Neural progenitor cell (in vitro differentiated cells): ENCODE measurements at places on chromosomes 7 and 10.

- no peak for DNase-seq
Observed at GRCh38 chr7:116356333-116356965, 143.1 kb upstream of the CAV2 start.

DNA sequence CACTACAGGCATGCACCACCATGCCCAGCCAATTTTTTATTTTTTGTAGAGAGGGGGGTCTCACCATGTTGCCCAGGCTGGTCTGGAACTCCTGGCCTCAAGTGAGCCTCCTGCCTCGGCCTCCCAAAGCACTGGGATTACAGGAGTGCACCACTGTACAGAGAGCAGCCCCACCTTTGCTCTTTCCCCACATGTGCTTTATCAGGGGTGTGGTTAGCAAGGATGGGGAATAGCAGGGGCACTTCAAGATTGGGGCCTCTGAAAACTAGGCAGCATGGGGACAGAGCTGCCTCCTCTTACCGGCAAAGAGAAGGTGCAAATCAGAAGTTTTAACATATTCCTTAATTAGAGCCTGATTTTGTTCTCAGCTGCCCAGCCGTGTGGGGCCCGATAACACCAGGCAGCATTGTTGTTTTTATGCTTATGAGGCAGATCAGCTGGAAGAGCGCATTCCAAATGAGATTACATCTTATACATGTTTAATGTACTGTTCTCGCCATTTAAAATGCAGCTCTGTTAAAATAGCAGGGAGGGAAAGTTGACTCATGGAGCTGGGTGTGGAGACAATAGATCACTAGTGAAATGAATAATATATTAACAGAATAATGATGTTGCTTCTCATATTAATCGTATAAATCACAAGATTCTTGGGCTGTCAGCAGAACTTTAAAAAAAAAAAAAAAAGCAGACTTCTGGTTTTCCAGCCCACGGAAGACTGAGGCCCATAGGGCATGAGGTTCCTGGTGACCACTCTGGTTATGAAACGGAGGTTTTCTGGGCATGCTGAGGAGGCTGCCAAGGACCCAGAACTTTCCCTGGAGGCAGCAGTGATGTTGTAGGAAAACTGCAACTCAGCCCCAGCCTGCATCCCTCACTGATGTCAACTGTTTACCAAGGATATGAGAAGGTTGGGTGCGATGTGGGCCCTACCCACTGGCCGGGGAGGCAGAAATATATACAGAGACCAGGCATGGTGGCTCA lies 62.5 kb downstream of the TMEM130 start:
- DNase-seq = peak; percentile 22

GRCh38 chr7:47755248-47755647 lies 173.3 kb upstream of the TNS3 start:
- no peak for DNase-seq

GRCh38 chr10:120415709-120416330 lies 41.2 kb upstream of the PLPP4 start:
- DNase-seq = no peak

DNA sequence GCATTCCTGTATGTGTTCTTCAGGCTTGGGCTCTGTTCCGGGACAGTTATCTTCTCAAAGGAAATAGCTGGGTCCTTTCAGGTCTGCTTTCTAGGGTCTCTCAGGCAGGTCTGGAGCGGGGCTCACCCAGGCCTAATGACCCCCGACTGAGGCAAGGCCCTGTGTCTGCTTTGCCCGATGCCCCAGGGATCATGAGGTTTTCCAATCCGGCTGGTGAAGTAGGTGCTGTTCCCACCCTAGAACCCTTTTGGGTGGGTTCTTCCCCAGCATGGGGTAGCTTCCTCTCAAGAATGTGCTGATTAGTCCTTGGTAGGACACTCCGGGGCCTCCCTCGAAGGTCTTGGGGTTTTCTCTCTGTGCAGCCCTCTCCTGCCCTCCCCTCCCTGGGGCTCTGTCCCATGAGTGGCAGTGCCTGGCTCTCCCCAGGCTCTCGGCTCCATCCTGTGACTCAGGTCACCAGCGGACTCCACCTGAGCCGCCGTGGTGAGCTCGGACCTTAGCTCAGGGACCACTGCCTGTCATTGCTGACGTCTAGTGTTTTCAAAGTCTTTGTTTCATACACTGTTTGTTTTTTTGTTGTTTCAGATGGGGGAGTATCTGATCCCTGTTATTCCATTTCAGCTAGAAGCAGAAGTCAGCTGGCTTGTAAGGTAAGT lies 71.0 kb upstream of the NKX6-2 start:
- DNase-seq = no peak

DNA sequence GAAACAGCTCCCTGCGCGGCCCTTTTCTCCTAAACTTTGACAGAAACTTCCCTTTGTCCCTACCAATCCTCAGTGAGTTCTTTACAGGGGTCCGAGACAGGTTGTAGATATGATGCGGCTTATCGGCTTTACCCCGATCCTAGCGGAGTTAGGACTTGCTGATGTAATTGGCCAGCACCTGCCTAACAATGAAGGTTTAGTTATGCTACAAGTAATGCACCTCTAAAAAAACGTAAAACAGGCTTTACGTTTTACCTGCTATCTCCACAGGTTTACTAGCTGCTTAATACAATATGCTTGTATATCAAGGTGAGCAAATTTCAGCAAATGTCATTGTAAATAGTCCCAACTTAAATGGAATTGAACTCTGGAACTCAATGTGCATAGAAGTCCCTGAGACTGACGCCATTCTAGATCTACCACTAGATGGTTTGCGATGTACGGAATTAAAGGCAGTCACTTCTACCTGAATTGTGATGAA lies 697 bp upstream of the SNX13 start:
- peak; percentile 58 for DNase-seq

DNA sequence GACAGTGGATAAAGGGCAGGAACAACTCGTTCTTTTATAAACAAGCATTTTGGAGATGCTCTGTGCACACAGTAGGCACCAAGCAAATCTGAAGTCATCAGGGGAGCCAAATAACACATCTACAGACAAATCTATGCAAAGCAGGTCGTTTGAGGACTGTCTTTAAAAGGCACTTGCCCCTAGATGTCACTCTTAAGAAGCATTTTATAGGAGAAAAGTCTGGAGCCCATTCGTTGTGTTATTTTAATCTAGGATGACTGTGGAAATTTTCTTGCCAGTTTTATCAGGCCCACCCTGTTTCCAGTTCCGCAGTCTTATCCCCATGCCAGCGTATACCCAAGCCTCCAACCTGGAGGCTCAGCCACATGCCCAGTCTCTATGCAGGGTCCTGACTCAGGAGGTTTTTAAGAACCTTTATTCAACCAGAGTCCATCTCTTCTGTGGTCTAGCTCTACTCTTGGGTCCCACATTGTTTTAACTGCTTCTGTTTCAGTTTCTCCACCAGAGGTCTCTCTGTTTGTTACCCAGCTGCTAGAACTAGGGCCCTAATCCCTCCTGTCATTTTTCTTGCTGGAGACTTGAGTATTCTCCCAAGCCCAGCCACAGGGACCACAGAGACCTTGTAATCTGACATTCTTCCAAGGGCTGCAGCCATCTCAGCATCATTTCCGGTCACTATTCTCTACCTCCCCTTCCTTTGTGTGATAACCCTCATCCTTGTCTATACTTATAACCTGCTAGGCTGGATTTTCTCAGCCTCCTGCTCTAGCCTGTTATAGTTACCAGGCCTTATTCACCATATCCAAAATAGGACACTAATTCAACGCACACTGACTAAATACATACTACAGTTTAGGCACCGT lies 26.7 kb downstream of the PIK3CG start:
- peak; percentile 26 for DNase-seq

GRCh38 chr10:60073397-60073780 lies 167.0 kb upstream of the CCDC6 start:
- DNase-seq = no peak

DNA sequence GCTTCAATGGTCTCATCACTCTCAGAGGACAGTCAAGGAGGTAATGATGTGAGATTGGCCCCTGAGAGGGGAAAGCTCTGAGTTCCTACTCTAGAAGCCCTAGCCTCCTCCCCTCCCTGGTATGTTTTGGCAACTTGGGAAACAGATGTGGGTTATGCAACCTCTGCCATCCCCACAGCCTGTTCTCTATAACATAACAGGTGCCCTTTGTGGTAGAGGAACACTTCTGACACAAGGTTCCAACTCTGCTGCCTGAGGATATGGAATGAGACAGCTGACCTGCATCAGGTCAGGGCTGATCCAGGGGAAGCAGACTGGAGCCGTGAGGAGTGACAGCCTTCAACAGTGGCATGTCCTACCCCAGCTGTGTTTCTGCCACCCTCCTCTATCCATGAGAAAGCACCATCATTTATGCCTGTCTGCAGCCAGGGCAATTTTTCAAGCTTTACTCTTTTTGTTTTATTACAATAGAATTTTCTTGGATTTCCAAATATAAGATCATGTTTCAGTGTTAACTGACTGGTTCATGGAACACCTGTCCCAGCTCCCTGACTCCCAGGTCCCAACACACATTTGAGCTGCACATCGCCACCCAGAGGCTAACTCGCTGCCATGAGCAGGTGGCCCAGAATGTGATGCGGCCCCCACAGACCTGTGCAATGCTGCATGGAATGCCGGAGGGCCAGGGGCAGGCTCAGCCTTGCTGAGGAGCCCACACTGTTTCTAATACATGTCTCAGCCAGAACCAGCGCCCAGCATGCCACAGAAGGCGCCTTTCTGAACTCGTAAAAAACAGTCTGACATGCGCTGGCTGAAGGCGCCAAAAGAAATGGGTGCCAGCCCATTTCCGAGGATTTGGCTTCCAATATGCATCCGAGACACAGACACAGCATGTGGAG lies 124.8 kb upstream of the CHST15 start:
- DNase-seq = peak; percentile 43

GRCh38 chr10:128263891-128264688 lies 137.9 kb upstream of the MKI67 start:
- DNase-seq = peak; percentile 82

GRCh38 chr10:109957092-109957797 lies 33.9 kb upstream of the XPNPEP1 start:
- no peak for DNase-seq

DNA sequence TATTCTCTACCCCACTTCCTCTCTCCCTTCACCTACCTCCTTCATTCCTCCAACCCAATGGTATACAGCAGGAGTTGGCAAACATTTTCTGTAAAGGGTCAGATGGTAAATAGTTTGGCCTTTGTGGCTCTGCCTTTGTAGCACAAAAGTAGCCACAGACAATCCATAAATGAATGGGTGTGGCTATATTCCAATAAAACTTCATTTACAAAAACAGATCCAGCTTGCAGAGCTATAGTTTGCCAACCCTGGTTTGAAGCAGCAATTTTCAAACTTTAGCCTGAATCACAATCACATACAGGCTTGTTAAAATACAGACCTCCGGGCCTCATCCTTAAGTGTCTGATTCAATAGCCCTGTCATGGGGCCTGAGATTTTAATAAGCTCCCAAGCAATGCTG lies 110.5 kb downstream of the CPEB3 start:
- DNase-seq = no peak

- DNase-seq = peak; percentile 37
Observed at GRCh38 chr7:97580205-97580604, 151.7 kb upstream of the TAC1 start.

DNA sequence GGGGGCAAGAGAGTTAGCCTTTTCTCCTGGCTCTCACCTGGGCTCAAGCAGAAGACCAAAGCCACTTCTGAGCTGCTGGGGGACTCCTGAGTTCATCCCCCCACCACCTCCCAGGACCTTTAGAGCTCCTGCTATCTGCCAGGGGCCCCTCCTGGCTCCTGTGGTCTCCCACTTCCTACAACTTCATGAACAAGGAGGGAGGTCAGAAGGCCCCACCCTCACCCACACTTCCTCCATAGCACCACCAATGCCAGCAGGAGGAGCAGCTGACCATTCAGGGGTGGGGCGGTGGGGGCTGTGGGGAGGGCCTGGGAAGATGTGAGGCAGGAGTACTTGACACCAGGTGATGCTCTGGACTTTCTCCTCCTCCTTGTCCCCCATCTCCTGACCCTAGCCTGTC lies 32.6 kb upstream of the ADCYAP1R1 start:
- no peak for DNase-seq

DNA sequence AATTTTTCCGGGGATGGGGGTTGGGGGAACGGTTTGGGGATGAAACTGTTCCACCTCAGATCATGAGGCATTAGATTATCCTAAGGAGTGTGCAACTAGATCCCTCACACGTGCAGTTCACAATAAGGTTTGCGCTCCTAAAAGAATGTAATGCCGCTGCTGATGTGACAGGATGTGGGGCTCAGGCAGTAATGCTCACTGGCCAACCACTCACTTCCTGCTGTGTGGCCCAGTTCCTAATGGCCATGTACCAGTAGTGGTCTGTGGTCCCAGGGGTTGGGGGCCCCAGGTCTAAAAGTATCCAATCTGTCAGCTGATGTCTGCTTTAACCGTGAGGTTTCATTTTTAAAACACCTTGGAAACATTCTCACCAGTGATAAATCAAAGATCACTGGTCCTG lies 2.2 kb downstream of the STN1 start:
- DNase-seq = no peak
